Stimulated activated CD4-positive, alpha-beta T cell treated with anti-CD3 and anti-CD28 coated beads, Interleukin-1b, Interleukin-23, amount 100 ng/mL, for 4 hours (primary cell): ENCODE measurements at places on chromosomes 4 and X.

GRCh38 chr4:79141530-79141929 lies 184.3 kb downstream of the NAA11 start:
- no peak for DNase-seq

DNA sequence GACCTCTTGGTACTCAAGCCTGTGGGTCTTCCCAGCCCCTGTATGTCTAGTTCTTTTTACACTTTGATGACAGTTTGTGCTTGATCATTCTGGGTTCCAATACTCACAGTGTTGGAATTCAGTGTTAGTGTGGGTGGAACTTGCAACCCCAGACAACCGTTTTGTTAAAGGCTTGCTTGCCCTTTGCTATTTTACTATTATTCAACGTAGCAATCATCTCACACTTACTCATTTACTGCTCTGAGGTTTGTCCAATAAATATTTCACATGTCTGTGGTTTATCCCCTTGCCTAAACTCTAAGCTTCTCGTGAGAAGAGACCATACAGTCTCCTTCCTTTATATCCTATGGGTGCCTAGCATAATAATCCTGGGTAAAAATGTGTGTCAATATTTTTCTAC lies 15.3 kb downstream of the CCNG2 start:
- no peak for DNase-seq

- DNase-seq: no peak
Measured at GRCh38 chr4:123452616-123453015, 56.0 kb downstream of the SPRY1 start.

DNA sequence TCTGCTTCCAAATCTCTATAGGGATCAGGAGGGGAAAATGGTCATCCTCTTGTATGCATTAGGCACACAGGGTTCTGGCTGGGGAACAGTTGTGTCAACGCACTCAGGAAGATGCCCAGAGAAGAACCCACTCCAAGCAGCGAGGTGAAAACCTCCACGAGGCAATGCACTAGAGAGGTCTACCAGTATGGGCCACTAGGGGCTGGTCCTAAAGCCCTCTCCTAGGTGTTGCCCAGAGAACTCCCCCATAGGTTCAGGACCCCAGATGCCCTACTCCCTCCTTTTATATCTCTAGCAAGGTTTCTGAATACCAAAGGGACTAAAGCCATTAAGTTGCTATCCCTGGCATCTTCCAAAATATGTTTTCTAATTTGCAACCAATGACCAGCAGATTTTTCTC lies 142.7 kb upstream of the NLGN4X start:
- no peak for DNase-seq

DNA sequence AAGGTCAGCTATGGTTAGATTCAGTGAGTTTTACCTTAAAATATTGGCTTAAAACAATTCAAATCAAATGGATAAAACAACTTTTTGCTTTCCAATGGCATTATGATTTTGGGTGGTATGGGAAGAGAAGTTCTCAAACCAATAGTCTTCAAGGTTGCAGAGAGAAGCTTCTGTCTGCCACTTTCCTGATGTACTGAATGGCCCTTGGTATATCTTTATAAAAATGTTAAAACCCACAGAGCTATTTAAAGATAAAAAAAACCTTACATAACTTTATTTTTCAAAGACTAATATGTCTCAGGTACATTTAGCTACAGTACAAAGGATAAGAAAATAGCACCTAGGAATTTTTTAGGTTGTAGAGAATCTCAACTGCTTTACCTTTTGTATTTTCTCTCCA lies 6.9 kb downstream of the FGA start:
- no peak for DNase-seq
